ENCODE measurements at places on chromosomes 4 and X. TPM values are rescaled to one million over a fixed set of nuclear protein-coding genes. Genes with fewer than 3 reads are reported as not detected.

GRCh38 chr4:175440786-175441185 lies 371.3 kb downstream of the GPM6A start:
- DNase-seq = no peak

GRCh38 chr4:71211748-71212147 lies 127.1 kb upstream of the SLC4A4 start:
- DNase-seq = no peak

DNA sequence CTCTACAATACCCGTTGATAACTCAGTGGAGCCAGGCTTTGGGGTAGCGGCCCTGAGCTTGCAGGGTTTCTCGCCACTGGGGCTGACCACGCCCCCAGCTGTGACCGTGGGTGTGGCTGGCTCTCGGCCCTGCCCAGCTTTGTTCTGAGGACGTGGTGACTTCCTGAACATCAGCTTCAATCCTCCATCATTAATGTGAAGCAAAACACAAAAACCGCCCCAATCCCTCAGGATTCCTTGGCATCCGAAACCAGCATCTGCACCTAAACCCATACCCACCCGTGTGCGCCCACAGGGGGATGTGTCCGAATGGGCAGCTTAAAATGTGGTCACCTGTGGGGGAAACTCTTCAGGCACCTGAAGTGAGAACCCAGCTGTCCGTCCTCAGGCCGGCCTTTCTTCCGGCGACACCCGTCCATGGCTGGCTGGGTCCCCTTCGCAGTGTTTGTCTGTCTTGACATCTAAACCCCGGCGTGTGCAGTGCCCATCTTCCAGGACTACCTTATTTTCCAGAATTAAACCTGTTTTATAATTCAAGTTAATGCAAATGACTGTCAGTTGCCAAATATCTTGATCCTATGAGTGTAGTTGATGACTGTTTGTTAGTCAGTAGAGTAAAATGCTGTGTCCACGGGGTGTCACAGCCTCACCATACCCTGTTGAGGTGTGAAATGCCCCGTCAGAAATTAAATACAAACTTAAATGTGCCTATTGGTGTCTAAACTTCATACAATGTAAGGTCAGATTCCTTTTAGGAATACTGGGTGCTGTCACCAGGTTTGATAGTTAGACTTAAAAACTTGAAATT lies 27.3 kb downstream of the NELFA start:
- peak; percentile 45 for DNase-seq

- no peak for DNase-seq
Observed at GRCh38 chr4:139084804-139085093, 69.2 kb downstream of the NOCT start.

DNA sequence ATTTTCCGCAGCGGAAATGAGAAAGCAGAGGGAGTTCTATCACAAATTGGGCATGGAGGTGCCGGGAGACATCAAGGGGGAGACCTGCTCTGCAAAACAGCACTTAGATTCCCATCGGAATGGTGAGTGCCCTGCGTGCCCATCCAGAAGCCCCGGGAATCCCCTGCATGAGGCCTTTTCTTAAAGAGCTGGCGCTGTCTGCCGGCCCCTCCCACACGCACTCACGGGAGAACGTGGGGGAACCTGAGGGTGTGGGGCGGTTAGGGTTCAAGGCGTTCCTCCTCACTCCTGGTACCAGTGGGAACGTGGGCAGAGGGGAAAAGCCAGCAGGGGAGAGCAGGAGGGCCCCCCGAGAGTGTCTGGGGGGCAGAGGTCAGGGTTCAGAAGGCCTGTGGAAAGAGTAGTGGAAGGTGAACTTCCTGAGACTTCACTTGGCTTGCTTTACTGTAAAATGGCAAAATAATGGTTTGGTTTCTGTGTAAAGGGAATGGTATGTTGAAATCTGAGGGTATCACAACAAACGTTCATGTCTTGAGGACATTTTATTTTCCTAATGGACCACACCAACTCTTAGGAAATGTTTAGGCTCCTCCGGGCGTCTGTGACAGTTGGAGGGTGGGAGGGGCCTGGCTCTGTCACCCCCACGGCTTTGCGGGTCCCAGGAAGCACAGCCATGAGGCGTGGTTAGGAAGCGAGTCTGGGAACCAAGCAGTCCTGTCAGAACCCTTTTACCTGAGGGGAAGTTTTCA lies 38.0 kb downstream of the PCGF3 start:
- DNase-seq = no peak

The VEGFC gene
- total RNA-seq = 11.0 TPM
